ENCODE measurements at places on chromosomes 6 and 20.
A peak's percentile ranks its signal among the peaks of the same experiment; 100 is the strongest.

- no peak for DNase-seq
These were observed 202.9 kb downstream of the GMPR start for GRCh38 chr6:16441262-16441661.

DNA sequence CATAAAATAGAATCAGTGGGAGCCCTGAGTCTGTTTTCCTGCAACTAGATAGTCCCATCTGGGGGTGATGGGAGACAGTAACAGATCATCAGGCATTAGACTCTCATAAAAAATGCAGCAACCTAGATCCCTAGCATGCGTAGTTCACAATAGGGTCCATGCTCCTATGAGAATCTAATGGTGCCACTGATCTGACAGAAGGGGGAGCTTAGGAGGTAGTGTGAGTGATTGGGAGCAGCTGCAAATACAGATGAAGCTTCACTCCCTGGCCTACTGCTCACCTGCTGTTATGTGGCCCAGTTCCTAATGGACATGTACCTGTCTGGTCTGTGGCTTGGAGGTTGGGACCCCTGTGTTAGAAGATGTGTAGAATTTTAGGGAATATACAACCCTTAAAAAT is 904.5 kb upstream of the EPHA7 start:
- no peak for DNase-seq

- DNase-seq = peak; percentile 99
These were observed 9.1 kb upstream of the PBOV1 start for GRCh38 chr6:138227316-138227781.

DNA sequence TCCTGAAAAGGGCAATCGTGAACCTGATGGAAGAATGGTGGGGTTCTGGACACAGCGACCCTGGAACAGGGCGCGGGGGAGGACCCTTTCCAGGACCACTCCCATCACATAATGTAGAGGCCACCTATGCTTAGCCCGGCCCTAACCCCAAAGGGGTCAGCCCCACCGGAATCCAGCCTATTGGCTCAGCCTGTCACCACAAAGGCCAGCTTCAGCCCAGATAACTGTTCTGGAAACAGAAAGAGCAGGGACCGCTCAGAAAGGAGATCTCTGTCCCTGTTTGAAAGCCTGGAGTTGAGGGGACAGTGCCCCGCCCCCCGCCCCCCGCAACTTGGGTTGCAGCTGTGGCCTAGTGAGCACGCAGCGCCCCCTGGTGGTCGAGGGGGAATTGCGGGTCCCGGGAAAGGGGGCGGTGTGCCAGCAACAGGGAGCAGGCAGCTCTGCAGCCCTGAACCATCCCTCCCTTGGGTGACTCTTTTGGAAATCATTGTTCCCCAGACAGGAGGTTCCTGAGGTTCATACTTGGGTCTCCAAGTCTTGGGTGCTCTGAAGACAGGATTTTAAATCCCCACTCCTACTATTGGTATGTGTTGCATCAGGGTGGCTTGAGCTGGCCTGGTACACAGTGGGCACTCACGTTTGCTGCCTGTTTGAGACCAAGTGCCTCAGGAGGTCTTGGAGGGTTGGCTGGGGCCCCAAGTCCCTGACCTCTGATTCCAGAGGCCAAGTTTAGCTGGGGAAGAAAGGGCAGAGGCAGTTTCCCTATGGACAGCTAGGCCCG is 1.5 kb downstream of the SIGLEC1 start:
- DNase-seq = peak; percentile 18

DNA sequence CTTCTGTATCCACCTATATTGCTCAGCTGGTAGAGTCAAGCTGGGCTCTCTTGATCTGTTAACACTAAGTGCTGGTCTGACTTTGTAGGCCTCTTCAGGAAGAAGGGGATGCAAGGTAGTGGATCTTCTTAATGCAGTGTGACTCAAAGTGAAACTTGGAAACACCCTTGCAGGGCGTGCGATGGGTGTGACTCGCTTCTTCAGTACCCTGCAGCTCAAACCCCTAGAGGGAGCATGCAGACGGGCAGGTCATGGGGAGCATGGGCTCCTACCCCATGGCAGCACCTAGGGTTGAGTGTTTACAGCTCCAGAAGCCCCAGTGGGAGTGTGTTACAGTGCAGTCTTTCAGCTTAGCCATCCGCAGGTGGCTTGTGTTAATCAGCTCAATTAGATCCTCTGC is 757 bp upstream of the SAMD3 start:
- no peak for DNase-seq

GRCh38 chr20:8012724-8013123 is 6.8 kb downstream of the TMX4 start:
- no peak for DNase-seq
